GM12878 (cell line): ENCODE measurements at places on chromosomes 13 and 19.

GRCh38 chr19:38216785-38217641 lies 7.0 kb downstream of the DPF1 start:
- no peak for DNase-seq

GRCh38 chr13:107234319-107235073 lies 666.6 kb upstream of the ARGLU1 start:
- no peak for DNase-seq

- no peak for DNase-seq
These were observed 1075.1 kb upstream of the MIR17HG start for GRCh38 chr13:90272356-90272755.

DNA sequence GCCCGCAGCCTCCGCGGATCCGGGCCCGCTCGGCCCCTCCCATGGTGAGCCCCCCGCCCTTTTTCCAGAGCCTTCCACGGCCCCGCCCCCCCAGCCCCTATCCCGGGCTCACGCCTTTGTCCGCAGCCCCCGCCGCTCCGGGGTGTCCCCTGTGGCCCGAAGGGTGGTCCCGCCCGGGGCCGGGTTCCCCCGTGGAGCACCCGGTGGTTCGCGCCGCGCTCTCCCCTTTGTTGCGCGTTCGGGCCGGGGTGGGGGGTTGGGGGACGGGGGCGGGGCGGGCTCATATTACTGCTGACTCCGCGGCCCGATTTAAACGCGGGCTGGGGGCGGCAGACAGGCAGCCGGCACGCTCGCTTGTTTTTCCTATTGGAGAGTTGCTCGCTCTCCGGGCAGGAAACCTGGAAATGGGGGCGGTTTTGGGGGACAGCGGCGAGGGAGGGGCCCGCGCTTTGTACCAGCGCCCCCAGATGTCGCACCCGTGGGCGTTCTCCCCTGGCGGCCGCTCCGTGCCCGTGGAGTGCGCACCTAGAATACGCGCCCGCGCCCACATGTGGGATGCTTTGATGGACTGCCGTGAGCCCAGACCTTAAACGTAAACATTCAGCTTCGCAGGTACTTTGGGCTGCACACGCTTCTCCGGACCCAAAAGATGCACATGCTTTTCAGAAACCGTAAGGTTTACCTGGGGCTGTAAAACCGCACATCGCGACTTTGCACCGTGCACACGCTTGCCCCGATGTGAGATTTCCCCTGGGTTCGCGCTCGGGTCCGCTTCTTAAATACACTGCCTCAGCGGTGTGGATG lies 699 bp downstream of the PTOV1 start:
- no peak for DNase-seq

- DNase-seq = no peak
These were observed 12.9 kb downstream of the ZNF302 start for GRCh38 chr19:34690372-34690771.

DNA sequence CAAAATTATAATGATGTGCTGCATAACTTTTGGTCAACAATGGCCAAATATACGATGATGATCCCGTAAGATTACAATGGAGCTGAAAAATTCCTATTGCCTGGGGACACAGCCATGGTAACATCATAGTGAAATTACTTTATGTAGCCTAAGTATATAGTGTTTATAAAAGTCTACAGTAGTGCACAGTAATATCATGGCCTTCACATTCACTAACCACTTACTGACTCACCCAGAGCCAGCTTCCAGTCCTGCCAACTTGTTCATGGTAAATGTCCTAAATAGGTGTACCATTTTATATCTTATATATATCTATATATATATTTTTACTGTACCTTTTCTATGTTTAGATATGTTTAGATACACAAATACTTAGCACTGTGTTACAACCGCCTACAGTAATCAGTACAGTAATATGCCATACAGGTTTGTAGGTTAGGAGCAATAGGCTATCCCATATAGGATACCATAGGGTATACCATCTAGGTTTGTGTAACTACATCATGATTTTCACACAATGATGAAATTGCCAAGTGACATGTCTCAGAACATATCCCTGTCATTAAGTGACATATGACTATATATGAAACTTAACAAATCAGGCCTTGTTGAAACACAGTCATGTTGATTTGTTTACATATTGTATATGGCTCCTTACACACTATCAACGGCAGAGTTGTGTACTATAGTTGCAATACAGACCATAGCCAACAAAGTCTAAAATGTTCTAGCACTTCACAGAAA lies 23.7 kb downstream of the DIS3 start:
- no peak for DNase-seq

DNA sequence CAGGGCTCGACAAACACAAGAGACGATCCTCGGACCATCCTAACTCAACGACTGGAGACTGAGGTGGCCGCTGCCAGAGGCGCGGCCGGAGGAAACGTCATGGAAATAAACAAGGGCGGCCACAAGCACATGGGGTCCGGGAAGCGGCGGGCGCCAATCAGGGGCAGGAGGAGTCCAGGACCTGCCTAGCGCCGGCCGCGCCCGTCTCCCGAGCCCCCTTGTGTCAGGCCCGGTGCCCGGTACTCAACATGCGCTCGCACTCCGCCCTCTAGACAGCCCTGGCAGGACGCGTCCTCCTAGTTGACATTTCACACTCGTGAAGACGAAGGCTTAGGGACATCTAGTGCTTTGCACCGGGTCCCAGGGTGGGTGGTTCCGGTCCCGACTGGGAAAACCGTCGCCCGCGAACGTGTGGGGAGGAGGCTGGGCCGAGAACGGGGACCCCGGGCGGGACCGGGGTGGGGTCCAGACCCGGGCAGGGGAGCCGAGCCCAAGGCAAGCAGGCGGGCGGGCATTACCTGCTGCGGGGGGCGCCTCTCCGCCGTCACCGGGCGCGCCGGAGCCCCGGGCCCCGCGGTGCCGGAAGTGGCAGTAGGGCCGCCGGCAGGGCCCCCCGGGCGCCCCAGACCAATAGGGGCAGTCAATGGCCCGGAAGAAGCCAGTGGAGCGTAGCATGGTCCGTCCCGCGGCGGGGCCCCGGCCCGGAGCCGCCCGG lies 442 bp downstream of the REXO1 start:
- DNase-seq = no peak

- DNase-seq = no peak
These were observed 430.3 kb downstream of the ZNF536 start for GRCh38 chr19:30802424-30803013.

DNA sequence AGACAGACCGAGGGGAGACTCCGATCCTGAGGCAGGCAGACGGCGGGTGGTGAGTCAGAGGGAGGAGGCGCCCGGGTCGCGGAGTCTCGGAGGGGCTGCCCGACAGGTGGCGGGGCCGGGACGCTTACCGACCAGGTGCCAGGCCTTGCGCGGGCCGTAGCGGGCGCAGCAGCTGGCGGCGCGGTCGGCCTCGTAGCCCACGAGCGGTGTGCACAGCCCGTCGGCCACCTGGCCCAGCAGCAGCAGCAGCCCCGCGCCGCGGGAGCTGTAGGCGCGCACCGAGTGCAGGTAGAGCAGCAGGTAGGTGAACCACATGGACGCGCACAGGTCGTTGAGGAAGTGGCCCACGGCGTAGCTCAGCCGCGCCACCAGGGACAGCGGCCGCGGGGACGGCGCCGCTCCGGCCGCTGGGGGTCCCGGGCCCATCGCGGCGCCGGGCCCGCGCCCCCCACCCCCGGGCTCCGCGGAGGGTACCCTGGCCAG lies 367 bp downstream of the MFSD12 start:
- DNase-seq = no peak

- DNase-seq = no peak
These were observed 5.8 kb upstream of the DYRK1B start for GRCh38 chr19:39839678-39840327.

DNA sequence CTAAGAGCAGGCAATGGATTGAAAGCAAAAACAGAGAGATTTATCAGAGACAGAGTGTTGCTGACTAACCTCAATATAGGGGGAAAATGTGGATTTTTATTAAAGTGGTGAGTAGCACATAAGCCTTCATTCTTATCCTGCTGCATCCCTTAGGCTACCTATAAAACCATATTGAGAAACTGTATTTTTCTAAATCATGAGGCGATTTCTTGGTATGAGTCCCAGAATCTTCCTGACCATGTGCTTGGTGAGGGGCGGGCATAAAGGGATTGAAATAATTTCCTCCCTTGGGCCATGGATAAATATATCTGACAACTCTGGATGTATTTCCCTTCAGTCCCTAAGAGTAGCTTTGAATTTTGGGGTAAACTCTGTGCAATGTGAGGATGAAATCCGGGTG lies 72.8 kb downstream of the EFNB2 start:
- DNase-seq = no peak

GRCh38 chr19:41993612-41994483 lies at the start of gene ATP1A3:
TSS of gene ATP1A3 (minus strand) at chr19:41994230. CDS start at chr19:41994076, 154 bp downstream.
- no peak for DNase-seq
